ENCODE measurements at places on chromosomes 4 and X.
A peak's percentile ranks its signal among the peaks of the same experiment; 100 is the strongest.

- no peak for DNase-seq
Observed at GRCh38 chr4:140296335-140297220, 76.9 kb upstream of the SCOC start.

DNA sequence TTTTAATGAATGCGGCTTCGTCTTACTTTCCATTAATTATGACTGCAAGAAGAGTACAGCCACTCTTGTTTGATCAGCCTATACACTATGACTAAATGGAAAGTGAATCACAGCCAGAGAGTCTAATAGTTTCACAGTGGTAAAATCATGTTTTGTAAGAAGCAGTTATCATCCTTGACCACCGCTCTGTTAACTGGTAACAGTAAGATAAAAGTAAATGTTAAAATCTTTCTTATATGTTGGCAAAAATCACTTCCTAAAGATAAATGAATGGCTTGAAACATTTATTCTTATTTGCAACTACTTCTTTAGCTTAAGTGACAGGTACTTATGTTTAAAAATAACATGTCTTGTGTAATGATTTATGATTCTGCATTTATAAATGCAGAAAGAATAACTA is 13.2 kb downstream of the GALNT7 start:
- DNase-seq, result no peak

DNA sequence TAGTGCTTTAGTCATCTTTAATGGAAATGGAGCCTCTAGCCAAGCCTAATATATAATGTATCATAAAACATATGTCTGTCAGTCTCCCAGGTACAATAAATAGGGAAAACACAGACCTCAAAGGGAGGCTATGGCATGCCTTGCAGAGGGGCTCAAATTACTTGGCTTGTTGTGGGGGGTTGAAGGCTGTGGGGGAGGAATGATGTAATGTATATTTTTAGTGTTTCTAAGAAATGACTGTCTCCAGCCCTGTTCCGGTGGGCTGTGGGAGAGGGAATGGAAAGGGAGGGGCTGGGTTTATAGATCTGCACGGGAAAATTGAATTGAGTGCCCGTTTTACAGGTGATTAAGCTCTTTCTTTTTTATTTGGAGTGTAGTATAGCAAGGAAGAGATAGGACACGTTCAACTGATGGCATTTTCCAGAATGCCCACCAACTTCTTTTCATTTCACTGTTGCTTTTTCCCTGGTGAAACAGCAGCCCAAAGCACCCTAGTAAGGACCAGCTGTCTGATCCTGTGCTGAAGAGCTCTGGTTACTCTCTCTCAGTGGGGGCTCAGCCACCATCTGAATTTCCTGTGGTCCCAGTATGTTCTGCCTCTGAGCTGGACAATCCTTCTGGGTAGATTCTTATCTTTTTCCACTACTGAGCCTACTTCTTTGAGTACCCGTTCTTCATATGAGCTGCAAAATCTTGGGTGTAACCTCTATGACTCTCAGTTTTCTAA is 220.7 kb upstream of the CASK start:
- DNase-seq, result no peak

DNA sequence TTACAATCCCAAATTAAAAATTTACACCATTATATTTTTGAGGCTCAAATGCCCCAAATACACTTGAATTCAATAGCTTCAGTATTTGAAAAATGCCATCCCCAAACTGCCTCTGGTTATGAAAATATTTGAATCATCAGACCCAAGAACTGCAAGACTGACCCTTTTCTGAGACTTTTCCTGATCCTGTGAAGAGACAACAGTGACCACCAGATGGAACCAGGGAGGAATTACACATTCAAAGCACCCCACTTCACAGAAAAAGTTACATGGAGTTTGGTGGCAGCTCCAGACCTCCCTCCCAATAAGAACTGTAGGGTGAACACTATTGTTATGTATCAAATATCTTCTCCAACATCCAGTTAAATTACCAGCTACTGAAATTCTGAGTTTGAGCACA is 44.0 kb upstream of the SCD5 start:
- DNase-seq, result peak; percentile 16

DNA sequence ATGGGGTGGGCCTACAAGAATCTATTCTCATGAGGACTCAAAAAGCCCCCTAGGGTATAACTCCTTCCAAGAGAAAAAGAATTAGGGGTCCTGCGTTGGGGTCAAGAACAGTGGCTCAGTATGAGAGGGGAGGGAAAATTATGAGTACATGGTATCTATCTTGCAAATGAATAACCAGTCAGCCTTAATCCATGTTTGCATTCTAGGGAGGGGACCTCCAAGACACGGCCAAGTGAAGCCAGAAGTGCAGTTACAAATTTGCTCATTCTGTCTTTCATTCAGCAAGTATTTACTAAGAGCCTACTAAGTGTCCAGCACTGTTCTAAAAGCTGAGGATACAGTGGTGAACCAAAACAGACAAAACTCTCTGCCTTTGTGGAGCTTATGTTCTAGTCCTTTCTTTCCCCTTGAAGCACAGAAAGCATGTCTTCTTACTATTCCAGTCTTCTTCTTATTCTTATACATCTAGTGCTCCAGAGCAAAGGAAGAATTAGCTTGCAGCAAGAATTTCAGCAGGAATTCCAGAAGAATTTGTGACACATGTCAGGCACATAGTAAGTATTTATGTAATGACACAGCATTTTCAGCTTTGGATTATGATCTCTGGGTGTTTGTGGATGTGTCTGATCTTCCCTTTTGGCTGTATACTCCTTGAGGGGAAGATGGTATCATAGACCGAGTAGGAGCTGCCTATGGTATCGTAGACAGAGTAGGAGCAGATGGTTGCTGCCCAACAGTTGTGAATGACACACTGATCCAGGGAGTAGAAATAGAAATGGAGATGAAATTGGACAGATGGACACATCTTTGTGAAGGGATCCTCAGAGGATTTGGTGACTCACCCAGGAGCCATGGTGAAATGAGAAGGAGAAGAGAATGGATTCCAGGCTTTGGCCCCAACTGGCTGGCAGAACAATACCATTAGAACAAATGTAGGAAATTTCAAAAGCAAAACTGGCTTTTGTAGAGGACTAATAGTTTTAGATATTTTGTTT is 75.9 kb downstream of the COQ2 start:
- no peak for DNase-seq

DNA sequence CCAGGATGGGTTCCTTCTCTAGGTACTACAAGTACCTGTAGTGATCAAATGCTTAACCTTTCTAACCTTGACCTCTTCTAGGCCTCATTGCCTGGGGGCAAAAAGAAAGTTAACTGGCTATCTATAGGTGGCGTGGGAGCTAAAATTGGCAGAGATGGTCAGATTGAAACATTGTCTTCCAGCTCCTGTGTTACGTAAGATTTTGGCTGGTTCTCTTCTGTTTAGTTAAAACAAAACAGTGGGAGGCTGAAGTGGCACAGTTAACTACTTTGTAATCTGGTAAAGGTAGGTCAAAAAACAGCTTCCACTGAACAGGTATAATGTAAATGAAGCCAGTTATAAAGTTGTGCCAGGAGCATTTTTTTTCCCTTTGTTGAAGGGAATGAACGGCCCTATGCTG is 115.2 kb downstream of the MBNL3 start:
- no peak for DNase-seq

- DNase-seq, result no peak
Observed at GRCh38 chr4:41802590-41802989, 54.1 kb upstream of the PHOX2B start.

GRCh38 chr4:76968937-76969336 is 19.4 kb downstream of the SEPTIN11 start:
- DNase-seq, result no peak

GRCh38 chr4:39025552-39026085 is 6.6 kb downstream of the TMEM156 start:
- peak; percentile 24 for DNase-seq
